ENCODE measurements at places on chromosomes 4 and X. TPM values are rescaled to one million over a fixed set of nuclear protein-coding genes. Genes with fewer than 3 reads are reported as not detected.

The PPP2R2C gene
- total RNA-seq = 0.63 TPM

DNA sequence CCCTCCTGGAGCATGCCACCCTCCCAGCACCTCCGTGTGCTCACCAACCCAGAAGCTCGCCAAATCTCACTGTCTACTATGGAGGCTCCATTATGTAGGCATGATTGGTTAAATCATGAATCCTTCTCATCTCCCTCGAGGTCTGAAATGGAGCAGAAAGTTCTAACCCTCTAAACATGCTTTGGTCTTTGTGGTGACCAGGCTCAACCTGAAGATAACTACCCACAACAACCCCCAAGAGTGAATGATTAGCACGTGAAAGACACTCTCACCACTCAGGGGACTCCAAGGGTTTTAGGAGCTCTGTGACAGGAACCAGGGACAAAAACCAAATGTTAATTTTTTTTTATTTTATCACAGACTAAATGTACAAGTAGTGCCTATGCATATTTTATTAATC is 47.2 kb downstream of the APBB2 start:
- DNase-seq = no peak

DNA sequence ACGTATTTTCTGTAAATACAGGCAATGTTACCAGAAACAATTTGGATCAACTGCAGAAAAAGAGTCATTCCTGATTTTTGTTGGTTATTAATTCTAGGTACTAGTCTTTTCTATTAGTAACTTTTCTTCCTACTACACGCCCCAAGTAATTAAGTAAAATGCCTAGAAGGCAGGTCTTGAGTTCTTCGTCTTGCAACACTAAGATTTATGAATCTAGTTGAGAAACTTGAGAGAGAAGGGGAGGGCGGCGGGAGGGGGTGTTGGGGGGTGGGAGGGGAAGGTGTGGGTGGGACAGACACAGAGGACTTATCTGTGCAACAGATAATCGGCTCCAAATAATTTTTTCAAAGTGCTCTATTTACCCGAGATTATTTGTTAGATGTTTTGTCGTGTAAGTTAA is 3.0 kb downstream of the RAP2C start:
- DNase-seq = no peak

The MAGEA3 gene
- not detected for total RNA-seq

The XKRX gene
- not detected for total RNA-seq

DNA sequence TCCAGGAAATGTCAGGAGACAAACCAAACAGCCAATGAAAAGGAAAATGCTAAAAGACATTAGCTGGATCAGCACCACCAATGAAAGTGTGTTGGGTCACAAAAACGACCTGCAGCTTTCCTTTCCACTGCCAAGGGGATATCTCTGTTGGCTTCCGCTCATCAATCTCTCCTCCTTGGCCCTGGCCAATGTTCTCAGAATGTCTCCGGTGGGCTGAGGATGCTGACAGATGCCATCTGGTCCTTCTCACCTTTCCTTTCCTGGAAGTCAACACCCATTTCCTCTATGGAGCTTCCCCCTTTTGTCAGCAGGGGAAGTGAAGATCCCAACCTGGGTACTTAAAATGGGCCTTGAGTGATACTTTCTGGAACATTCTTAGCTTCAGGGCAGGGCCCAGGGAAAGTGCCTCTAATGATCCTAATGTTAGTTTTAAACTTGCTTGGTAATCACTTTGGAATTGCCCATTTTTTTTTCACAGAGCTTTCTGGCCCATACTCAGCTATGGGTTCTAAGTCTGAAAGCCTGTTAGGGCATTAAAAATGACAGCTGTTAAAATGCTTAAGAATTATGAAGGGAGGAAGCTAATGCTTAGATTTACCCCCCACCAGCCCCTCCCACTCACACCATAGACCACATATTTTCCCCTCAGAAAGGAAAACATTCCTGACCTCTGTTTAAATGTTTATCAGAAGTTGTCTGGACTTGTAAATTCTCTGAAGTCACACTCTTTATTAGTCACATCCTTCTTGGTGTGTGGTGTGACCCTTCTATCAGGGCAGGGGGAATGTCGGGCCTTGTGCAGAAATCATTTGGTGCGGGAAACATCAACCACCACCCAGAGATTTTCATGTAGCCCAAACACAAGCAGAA is 29.2 kb downstream of the IGFBP7 start:
- no peak for DNase-seq

DNA sequence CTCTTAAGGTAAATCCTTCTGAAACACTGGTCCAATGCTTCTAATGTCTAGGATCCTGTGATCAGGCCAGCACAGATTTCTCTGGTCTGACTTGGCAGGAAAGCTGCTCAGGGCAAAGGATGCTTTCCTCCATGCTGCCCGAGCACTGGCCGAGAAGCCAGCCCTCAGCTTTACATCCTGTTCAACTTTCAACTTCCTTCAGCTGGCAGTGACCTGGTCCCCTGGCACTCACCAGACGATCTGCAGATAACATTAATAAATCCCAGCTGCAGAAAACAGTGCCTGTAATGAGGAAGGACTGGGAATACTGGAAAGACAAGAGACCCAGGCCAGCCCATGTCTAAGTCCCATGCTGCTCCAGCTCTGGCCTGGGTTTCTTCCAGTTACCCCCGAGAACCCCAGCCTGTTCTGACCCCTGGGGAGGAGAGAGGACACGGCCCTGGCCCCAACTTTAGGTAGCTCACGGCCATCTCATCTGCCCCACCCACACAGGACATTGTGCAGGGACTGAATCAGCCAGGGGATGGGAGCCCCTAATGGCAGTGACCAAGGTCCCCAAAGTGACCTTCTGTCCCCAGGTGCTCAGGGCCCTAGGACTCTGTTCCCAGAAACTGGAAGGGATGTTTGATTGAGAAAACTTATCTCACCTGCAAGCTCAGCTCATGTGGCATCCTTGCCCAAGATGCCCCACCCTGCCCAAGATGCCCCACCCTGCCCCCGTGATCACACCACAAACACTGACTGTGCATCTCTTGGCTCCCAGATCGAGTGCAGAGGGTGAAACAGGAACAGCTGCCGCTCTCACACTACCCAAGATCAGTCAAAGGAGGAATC is 28.0 kb downstream of the JAKMIP1 start:
- no peak for DNase-seq

GRCh38 chr4:30718641-30719453 is 1.3 kb upstream of the PCDH7 start:
- no peak for DNase-seq

The HPSE gene
- 8.4 TPM for total RNA-seq

DNA sequence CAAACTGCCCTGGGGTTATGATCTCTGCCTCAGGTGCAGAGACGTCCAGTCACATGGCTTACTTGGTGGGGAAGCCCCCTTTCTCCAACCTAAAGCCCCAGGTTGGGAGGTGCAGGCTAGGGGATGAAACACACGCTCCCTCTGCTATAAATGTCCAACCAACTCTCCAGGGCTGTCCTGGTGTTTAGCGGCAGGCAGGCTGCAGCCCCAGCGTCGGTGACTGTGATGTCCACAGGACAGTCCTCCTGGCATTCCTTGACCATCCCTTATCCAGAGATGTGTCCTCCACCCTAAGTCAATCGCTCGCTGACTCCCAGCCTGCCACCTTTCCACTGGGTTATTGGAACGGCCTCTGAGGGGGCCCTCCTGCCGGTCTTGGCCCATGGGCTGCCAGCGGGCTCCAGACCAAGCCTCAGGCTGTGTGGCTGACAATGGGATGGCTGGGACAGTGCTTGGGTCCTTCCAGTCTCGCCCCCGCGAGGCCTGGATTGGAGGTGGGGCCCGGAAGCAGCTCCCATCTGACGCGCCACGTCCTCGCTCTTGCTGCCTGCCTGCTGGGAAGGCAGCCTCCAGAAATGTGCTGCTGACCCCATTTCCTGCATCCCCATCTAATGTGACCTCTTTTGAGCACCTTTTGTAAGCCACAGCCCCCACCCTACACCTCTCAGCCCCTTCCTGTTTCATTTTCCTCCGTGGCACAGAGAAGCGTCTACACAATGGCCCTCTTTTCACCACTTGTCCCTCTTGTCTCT is 60.8 kb upstream of the ADRA2C start:
- DNase-seq = no peak

The PROM1 gene
- total RNA-seq = not detected

The GRID2 gene
- not detected for total RNA-seq

- no peak for DNase-seq
Observed at GRCh38 chrX:49166914-49167739, 4.6 kb downstream of the MAGIX start.

- DNase-seq = no peak
Observed at GRCh38 chr4:188078116-188078515, 31.3 kb downstream of the TRIML2 start.

DNA sequence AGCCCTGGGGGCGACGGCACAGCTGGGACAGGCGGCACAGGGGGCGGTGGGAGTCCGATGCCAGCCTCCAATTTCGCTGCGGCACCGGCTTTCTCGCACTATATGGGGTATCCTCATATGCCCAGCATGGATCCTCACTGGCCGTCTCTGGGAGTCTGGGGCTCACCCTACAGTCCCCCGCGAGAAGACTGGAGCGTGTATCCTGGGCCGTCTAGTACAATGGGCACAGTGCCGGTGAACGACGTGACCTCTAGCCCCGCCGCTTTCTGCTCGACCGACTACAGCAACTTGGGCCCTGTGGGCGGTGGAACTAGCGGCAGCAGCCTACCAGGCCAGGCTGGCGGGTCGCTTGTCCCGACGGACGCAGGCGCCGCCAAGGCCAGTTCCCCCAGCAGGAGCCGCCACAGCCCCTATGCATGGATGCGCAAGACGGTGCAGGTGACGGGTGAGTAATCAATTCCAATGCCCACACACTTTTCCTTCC is 500 bp downstream of the CDX4 start:
- no peak for DNase-seq

DNA sequence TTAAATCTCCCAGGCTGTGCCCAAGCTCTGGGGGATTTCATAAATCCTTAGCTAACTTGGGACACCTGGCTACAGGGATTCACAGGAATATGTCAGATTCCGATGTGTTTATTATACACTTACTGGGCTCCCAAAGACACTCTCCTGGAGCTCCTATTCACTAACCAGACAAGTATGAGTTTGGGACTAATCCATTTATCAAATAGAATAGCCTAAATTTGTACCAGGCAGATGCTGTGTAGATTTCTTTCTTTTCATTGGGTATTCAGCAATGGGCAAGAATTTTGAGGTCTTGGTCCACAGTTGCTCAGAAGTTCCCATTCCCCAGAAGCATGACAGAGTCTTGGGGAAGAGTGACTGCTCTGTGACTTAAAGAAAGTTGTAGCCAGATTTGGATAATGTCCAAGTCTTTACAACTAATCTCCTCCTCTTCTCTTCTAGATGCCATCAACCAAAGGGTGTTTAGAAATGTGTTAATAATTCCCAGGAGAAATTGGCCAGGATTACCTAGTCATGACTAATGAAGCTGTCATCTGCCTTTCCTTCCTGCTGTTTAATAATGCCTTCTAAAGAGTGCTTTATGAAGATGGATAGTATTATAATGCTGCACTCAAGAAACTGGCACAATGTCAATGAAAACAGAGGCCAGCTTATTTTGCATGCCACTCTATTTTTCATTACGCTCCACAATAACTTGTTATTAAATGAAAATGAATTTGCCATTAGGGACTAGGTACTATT is 120.9 kb downstream of the CHIC2 start:
- no peak for DNase-seq

The HS3ST1 gene
- 16.3 TPM for total RNA-seq

DNA sequence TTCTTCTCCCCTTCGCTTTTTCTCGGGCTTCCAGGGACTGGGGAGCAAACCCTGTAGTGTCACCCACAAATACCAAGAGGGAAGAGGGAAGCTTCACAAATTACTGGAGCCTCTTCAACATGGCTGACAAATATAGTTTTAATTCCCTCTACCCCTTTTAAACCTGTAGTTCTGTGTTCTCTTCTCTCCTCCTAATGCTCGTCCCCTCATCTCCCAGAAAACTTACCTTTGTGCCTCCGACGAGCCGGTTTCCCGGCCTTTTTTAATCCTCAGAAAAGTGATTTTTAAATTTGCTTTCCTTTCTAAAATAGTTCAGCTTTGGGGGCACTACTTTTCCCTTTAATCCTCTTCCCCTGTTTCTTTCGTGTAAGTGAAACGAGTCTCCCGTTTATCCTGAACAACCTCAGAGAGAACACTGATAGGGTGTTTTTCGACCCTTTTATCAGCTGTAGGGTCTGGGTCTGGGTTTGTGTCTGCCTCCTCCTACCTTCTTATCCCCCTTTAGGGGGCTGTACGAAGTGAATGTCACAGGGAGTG is 408 bp downstream of the TET2 start:
- no peak for DNase-seq

GRCh38 chr4:21034728-21035127 is 334.5 kb downstream of the PACRGL start:
- DNase-seq = no peak

The MAGED4 gene
- total RNA-seq = 6.4 TPM

GRCh38 chrX:133804072-133804471 is 181.3 kb downstream of the GPC3 start:
- no peak for DNase-seq

The PLAC8 gene
- 5.1 TPM for total RNA-seq

- DNase-seq = no peak
Observed at GRCh38 chr4:78656968-78657445, 105.4 kb downstream of the ANXA3 start.

DNA sequence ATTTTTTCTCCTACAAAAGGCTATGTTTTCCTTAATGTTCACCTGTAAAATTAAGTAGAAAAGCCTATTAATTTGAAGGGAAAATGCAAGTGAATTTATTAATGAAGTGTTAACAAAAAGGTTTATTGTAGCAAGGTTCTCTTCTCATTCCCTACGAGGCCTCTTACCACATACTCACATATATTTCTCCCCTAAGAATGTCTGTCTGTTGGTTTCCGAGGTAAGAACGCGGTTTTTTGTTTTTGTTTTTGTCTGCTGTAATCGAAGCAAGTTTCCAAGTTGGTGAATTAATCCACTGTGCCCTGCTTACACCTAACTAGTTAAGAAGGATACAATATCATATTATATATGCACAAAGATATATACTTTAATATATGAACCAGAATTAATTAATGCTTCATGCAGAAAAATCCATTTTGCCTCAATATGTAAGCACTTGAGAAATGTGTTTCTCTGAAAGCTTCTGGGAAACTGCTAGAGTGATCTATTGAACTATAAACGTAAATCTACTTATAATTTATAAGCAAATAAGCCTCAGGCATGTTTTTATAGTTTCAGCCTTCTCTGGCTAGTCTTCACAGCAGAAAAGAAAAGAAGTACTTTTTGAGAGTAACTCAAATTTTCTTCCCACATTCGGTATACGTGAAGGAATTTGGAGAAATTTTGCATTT is 120.8 kb downstream of the EGF start:
- no peak for DNase-seq

- no peak for DNase-seq
Observed at GRCh38 chrX:23731951-23732350, 11.1 kb downstream of the ACOT9 start.

- DNase-seq = no peak
Observed at GRCh38 chrX:132958091-132958703, at the start of gene HS6ST2. Gene HS6ST2 (minus strand): TSS chrX:132958629.

- peak; percentile 47 for DNase-seq
Observed at GRCh38 chrX:74535408-74536151, 78.8 kb downstream of the RLIM start.

- DNase-seq = no peak
Observed at GRCh38 chrX:122187069-122187713, 996.9 kb upstream of the GRIA3 start.

The DRD5 gene
- total RNA-seq = not detected

The SLC9A7 gene
- 0.63 TPM for total RNA-seq

The PABPC4L gene
- 7.6 TPM for total RNA-seq

The TLR6 gene
- 9.1 TPM for total RNA-seq
